ENCODE measurements at places on chromosomes 2 and 18.

- H3K4me3 ChIP-seq: no peak overlapping the region
- no peaks in the 10 kb centered on the region for H3K27me3 ChIP-seq
- no peak overlapping the region for H3K27ac ChIP-seq
- DNase-seq: no peak
These were observed 14.1 kb downstream of the MGAT4A start for GRCh38 chr2:98716786-98717185.

DNA sequence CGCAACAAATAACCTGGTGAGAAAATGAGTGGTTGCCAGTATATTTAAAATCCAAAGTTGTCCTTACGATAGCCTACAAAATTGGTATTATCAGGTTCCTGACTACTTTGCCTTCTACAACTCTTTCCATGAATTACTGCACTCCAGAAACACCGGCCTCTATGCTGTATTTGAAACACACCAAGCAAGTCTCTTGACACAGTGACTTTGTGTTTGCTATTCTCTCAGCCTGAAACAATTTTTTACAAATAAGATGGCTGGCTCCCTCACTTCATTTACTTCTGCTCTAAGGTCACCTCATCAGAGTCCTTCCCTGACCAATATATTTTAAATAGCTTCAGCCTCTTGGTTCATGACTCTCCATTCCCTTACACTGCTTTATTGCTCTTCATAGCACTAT is 12.2 kb downstream of the KANSL1L start:
- peaks cover 21% of the 10 kb centered on the region for H3K4me1 ChIP-seq
- no peaks in the 10 kb centered on the region for H3K27me3 ChIP-seq
- H3K4me3 ChIP-seq: no peak overlapping the region
- no peak overlapping the region for H3K27ac ChIP-seq
- DNase-seq: no peak

- H3K27ac ChIP-seq: no peak overlapping the region
- no peaks in the 10 kb centered on the region for H3K27me3 ChIP-seq
- H3K4me3 ChIP-seq: no peak overlapping the region
- peak; percentile 44 for DNase-seq
- peaks cover 5% of the 10 kb centered on the region for H3K4me1 ChIP-seq
These were observed 127.5 kb downstream of the GLI2 start for GRCh38 chr2:120863146-120863545.

- DNase-seq: no peak
- H3K4me3 ChIP-seq: peak overlapping the region; percentile 98
- H3K27me3 ChIP-seq: no peaks in the 10 kb centered on the region
- H3K36me3 ChIP-seq: peaks cover 12% of the 10 kb centered on the region
These were observed 2.0 kb downstream of the SRSF7 start for GRCh38 chr2:38748943-38749804.

DNA sequence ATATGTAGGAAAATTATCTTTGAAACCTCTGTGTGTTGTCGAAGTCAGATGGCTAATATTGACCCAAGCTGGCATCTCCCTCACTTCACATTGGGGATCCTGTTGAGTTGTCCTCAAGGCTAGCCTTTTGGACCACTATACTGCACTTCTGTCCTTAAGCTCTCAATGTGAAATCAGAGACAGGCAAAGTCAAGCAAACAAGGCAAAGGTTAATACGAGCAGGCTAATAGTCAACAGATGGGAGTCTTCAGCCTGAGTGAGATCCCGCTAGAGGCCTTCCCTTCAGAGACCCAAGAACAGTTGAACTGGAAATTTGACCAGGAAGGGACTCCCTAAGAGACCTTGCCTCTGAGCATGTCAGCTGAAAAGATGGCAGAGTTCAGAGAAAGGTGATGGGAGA is 475.4 kb downstream of the PARD3B start:
- H3K4me3 ChIP-seq: no peak overlapping the region
- H3K27me3 ChIP-seq: no peaks in the 10 kb centered on the region
- H3K36me3 ChIP-seq: no peaks in the 10 kb centered on the region
- DNase-seq: no peak
- peaks cover 10% of the 10 kb centered on the region for H3K4me1 ChIP-seq
- no peak overlapping the region for H3K27ac ChIP-seq

Data from psoas muscle (tissue), 8 donors.